HT1080 (cell line): ENCODE measurements at places on chromosomes 6 and 20. TPM values are rescaled to one million over a fixed set of nuclear protein-coding genes. Genes with fewer than 3 reads are reported as not detected.

SLC16A10 gene
- 5.2 TPM in 2 replicates for total RNA-seq

OPRM1 gene
- not detected in 2 replicates for total RNA-seq

FOXQ1 gene
- total RNA-seq, result not detected in 2 replicates

ADGRF4 gene
- total RNA-seq, result 0.97 and 1.8 TPM in 2 replicates
